SK-N-DZ (cell line): ENCODE measurements at places on chromosomes 11 and 22.
A peak's percentile ranks its signal among the peaks of the same experiment; 100 is the strongest.

GRCh38 chr11:12017865-12018453 lies 9.5 kb upstream of the DKK3 start:
- DNase-seq, result no peak

DNA sequence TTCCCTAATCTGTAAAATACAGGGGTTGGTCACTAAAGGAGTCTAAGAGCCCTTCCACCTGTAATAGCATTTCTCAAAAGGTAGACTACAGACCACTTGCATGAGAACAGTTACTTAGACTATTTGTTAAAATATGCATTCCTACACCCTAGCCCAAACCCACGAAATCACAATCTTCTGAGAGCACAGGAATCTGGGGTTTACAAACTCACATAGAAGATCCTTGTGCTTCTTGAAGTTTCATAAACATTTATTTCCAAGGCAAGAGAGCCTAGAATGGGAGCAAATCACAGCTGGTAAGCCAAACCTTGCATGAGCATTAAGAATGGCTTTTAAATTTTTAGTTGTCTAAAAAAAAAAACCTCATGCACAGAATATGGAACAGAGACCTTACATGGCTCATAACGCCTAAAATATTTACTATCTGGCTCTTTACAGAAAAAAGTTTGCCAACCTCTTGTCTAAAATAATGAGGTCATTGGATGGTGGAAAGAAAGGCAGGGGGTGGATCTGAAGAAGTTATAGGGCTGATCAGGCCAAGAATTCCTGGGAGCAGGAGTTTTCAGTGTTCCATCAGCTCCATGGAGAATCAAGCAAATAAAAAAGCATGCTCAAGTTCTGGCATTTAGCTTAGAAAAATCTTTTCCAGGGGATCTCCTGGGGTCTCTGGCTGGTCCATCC lies 133.4 kb downstream of the CCDC34 start:
- DNase-seq, result no peak

DNA sequence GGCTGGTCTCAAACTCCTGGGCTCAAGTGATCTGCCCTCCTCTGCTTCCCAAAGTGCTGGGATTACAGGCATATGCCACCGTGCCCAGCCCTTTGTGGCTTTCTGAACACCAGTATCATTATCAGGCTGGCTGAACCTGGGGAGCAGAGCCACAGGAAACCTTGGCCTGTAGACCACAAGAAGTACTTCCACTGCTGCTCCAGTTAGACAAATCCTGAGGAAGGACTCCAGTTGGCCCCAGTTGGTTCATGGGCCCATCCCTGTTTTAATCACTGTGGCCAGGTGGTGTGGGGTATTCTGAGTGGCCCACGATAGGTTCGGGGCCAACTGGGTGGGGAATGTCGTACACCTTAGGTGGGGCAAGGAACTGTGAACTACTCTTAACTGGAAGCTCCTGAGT lies 5.5 kb upstream of the DUSP18 start:
- DNase-seq, result no peak

- DNase-seq, result no peak
Observed at GRCh38 chr11:85755285-85755684, 55.7 kb downstream of the SYTL2 start.

DNA sequence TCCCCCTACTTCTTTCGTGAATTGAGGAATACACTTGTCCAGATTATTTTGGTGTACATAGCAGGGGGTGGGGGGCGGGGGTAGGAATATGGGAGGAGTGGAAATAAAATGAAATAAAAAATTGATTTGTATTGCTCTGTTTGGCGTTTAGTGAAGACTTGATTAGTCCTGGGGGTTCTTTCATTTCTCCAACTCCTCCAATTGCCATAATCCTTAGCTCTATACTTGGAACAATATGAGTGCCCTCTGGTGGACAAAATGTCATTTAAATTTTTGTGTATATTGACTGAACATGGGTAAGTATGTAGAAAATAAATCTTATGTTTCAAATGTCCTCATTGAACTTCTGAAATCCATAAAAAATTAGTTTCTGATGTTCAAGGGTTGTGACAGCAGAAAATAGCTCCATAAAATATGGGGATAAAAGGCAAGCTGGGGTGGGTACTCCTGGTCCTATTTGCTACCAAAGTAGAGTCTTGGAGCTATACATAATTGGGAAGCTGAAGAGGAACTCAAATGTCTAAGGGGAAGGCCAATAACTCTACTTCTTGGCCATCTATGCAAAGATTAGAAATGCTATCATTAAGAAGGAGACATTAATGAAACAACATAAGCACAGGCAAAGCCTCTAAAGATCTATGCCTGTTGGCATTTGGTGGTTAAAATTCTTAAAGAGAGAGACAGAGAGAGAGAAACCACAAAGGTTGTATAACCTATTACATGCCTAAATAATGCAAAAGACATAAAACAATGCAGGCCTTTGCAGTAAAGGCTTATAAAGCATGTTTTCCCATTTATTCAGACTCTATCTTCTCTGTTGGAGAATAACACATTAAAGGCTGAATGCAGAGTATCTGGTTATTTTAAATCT lies 421.6 kb downstream of the METTL15 start:
- peak; percentile 56 for DNase-seq
